Activated effector memory CD4-positive, alpha-beta T cell treated with Interleukin-2 at 50 U/mL for 16 hours (primary cell): ENCODE measurements at places on chromosomes 3 and 15.

DNA sequence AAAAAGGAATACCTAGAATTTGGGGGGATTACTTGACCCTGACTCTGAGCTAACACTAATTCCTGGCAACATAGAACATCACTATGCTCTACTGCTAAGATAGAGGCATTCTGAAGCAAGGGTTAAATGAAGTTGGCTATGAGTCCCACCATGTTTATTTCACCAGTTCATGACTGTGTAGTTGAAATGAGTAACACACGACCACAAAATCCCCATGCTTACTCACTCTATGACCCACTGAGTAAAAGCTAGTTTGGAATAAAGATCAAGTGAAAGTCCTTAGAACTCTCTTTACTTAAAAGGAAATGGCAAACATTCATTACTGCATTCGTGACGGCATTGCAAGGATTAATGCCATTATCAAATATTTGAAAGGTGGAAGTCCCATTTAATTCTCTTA lies 47.4 kb downstream of the MRPL46 start:
- DNase-seq: no peak

DNA sequence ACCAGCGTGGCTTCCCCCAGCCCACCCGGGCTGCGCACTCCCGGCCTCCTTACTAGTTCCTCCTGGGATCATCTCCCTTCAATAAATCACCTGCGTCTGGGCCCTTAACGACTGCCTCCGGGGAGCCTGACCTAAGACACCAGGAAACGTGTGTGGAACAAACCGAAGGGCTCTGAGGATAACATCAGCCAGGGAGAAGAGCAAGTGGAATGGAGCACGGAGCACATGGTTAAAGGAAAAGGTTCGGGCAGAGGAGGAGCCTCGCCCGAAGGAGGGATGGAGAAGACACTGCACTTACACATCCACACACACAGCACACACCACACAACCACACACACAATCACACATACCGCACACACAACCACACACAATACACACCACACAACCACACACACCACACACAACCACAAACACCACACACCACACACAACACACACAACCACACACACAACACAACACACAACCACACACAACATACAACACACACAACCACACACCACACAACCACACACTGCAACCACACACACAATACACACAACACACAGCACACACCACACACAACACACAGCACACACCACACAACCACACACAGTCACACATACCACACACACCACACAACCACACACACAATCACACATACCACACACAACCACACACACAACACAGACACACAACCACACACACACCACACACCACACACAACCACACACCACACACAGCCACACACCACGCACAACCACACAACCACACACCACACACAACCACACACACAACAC lies 24.7 kb downstream of the CPN2 start:
- DNase-seq: no peak

DNA sequence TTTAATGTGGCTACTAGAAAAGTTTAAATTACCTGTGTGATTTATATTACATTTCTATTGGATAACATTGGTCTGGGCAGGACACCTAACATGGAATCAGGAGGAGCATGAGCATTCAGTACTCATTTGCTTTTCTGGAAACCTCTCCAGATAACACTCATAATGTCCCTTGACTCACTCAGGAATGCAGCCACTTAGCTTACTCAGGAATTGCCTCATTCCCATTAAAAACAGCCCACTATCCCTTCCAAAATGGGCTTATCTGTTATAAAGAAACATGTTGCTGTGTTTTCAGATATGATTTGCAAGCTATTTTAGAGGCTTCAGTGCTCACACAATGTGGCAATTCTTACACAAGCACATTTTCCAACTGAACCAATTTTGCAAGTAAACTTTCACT lies 17.1 kb downstream of the GBE1 start:
- no peak for DNase-seq

DNA sequence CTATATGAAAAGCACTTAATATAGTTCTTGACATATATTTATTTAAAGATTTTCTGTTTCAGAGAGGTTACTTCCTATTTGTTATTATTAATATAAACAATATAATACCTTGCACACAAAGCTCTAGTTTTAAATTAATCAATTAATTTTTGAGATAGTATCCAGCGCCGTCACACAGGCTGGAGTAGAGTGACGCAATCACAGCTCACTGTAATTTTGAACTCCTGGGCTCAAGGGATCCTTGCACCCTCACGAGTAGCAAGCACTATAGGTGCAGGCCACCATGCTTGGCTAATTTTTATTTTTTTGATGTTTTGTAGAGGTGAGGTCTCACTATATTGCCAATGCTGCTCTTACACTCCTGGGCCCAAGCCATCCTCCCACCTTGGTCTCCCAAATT lies 209.3 kb downstream of the GREM1 start:
- no peak for DNase-seq

DNA sequence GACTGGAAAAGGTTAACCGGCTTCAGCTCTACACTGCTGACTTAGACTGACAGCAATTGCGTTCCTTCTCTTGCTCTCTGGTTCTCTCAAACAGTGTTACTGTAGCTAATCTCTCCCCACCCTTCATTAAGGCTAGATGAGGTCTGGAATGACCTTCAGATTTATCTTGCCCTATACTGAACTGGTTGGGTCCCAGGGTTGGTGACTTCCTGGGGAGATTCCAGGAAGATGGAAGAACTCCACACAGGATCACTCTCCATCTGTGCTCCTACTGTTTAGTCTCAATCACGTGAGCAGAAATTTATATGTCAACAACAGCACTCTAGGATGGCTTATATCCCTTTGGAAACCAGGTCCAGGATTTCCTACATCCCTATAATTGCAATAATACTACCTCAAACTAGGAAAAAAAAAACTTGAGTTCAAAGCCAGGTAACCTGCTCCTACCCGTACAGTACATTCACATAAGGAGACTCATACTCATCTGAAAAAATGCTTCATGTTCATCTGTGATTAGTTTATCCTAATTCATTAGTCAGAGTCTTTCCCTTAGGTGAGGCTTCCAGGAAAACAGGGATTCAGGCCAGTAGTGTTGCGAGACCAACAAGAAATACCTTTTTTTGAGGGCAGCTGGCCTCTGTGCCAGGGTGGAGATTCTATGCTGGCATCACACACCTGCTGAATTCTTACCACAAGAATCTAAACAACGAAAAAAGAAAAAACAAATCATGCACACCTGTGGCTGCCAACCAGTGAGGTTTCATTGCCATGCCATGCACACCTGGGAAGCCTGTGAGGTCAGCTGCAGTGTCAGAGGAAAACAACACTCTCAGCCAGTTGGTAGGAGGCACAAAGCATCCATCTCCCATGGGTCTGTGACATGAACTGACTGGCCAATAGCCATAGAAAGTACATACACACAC lies 297.3 kb downstream of the MECOM start:
- DNase-seq: no peak

DNA sequence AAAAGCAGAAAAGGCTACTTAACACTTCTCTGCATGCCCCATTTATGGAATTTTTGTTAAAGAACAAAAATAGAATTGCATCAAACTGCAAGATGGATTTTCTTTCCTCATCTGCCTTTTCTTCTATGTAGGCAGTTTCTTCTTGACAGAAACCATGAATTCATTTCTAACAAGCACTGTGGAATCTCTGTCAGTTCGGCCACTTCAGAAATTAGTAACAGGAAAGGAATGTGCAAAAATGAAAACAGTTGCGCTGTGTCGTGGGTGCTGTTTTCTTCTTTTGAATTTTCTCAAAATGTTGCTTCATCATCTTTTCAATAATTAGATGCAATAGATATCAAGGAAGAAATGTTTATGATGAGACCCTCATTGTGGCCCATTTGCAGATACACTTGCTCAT lies 151.6 kb downstream of the FOXB1 start:
- DNase-seq: no peak

- no peak for DNase-seq
These were observed 243.8 kb upstream of the PEX5L start for GRCh38 chr3:180280555-180280954.

GRCh38 chr3:16410659-16411058 lies 102.8 kb downstream of the RFTN1 start:
- no peak for DNase-seq

- DNase-seq: no peak
These were observed 19.8 kb upstream of the LYSMD4 start for GRCh38 chr15:99753066-99753465.

DNA sequence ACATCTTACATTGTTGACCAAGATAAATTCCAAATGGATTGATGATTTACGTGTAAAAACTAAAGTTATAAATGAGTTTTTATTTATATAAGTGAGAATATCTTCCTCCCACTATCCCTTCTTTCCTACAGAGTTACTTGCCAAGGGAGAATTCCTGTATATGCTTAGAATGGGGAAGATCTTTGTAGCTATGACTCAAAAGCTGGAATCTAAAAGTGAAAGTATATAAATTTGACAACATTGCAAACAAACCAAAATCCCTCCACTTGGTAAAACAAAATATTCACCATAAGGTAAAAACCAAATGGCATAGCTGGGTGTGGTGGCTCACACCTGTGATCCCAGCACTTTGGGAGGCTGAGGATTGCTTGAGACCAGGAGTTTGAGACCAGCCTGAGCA lies 52.7 kb upstream of the GCNT3 start:
- no peak for DNase-seq

GRCh38 chr15:93217343-93217742 lies 128.3 kb upstream of the RGMA start:
- DNase-seq: no peak

- DNase-seq: no peak
These were observed 126.2 kb downstream of the GALK2 start for GRCh38 chr15:49296258-49296657.

GRCh38 chr15:100863075-100863795 lies 16.4 kb upstream of the ALDH1A3 start:
- no peak for DNase-seq

DNA sequence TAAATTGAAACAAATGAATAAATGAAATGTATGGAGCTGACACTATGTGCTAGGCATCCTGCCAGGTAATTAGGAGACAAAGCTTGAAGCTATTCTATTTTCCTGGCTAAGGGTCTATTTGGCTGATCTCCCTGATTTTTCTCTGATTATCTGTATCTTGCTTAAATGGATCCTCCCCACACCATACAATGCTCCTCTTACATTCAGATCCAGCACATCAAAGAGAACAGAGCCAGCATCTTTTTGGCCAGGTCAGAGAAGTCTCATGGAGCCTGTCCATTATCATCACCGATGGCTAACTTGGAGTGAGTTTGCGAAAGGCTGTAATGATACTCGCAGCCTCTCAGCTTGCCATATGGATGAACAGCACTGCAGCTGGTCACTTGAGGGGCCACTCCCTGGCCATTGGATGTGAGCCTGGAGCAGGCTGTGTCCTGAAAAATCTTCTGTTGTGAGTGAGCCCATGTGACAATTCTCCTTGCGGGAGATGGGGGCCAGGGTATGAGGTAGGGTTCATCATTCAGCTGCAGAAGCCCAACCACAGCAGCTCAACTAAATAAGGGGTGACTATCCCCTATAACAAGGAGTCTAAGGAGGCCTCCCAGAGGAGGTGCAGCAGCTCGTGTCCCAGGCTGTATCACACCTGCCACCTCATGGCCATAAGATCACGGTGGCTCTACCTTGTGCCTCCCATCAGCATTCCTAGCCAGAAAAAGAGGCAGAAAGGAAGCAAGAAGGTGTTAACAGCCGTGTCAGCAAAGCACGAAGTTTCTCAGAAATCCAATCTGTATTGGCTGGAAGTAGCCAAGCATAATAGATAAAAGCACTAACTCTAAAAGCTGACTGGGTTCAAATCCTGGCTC lies 69.3 kb upstream of the ST8SIA2 start:
- no peak for DNase-seq

DNA sequence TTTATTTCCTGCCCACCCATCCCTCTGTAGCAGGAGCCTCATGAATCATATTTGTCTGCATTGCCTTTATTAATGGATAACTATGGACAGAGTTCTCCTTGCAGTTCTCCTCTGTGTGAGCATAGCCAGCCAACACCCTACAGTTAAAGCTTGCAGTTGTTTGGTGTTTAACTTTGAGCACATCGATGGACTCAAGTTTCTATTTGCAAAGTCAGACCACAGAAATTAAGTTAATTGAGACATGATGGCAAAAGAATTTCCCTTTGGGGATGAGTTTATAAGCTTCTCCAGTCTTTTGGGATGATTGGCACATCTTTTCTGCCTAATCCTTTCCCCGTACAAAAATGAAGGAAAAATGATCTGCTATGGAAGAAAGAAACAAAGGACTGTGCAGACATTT lies 398.9 kb upstream of the THBS1 start:
- DNase-seq: no peak

GRCh38 chr15:94607176-94607654 lies 375.9 kb downstream of the MCTP2 start:
- DNase-seq: no peak

DNA sequence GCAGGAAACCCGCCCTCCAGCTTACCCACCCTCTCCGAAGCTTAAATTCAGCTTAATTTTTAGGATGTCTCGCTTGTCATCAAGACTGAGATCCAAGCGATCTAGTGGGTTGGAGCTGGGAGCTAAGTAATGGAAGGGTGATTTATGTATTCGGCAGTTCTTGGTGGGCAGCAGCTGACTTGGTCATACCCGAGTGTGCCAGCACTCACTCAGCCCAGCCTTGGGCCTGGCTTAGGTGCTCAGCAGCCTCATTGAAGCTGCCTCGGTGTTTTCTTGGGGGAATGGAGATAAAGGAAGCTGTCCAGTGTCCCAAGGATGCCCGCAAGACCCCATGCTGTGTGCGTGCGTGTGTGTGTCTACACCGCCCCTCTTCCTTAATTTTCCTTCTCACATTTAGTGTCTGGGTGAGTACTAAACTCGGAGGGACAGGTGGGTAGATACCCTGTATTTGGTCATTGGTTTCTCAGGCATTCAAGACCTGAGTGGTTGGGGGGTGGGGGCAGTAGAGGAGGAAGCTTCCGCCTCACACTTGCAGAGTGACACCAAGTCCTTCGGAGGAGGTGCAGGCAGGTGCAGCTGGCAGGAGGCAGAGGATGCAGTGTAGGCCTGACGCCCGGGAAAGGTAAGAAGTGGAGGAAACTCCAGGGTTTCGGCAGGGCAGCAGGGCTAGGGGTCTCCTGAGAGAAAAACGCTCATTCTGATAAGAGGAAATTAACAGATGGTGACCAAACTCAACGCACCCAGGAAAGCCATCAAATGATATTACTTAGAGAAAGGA lies 92.8 kb downstream of the PCSK6 start:
- no peak for DNase-seq

- DNase-seq: no peak
These were observed 421.1 kb downstream of the PDCD6IP start for GRCh38 chr3:34219556-34219955.

- DNase-seq: no peak
These were observed 35.2 kb upstream of the GREM1 start for GRCh38 chr15:32682569-32682968.

- no peak for DNase-seq
These were observed 12.6 kb upstream of the FRMD5 start for GRCh38 chr15:44207643-44208042.

DNA sequence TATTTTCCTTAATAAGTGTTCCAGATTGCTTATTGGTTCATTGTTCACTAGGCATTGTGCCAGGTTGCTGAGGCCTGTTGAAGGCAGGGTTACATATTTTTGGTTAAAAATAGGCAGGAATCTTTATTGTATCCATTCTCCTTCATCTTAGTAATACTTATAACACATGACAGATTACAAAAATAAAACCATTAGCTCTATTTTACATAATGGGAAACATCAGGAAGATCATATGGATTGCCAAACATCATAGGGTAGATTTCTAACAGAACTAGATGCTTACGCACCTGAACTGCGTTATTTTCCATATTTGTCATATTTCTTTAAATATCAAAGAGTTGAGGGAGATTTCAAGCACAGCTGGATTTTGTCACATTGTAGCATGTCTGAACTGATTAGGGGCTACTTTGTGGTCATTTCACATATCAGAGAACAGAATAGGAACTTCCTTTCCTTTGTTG lies 462.9 kb upstream of the SGO1 start:
- DNase-seq: no peak
